ENCODE measurements at places on chromosomes 16 and 17.

DNA sequence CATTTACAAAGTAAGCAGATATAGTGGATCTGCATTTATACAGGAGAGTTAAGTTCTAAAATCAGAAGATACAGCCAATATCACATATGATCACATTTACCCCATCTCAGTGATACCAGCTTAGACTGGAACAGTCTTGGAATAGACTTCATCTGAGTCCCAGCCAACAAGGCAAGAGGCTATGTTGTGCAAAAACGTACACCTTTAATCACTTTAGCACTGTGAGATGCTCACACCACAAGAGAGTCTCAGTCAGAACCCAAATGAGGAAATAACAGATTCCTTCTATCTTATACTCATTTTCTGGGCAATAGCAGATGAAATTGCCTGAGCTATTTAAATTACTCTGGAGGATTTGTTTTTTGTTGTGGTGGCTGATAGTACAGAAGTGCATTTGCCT lies 145.6 kb downstream of the ANKFN1 start:
- DNase-seq = no peak

DNA sequence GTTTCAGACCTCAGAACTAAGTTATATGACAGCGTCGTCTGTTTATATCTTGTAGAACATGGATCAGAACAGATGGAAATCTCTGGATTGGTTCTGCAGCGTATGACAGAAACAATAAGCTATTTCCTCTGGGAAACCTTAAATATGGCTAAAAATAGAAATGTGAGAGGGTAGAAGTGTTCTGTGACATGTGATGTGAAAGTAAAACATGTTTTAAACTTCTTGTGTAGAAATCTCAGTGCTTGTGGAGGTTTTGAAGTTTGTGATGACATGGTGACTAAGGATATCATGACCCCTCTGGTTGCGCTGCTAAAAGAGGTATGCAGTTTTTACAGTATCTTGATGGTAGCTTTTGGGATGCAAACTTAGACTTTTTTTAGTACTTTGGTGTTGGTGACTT lies 2.8 kb downstream of the HEATR3 start:
- no peak for DNase-seq

DNA sequence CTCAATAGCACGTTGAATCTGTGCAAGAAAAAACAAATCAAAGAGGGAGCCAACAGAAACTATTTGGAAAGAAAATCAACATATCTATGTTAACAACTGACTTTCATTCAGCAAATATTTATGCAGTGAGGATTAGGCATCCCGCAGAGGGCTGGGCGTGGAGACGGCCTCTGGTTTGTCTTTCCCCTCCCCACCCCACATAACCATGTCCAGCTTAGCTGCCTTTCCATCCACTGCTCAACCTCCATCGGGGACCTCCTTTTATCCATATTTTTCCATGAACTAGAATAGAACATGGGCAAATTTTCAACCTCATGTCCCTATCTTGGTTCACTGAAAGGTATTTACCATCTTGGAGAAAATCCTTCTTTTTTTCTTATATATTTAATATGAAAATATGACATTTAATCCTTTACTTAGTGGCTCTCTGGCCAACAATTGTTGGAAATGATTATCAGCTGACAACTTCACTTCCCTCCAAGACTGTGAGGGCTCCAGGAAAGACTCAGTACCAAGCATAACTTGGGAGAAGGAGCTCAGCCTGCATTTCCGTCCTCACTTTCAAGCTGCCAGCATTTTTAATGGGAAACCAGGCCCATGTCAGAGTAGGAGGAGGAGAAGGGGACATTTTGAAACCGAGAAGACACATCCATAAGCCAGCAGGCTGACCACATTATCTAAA lies 462.6 kb upstream of the MAF start:
- no peak for DNase-seq

DNA sequence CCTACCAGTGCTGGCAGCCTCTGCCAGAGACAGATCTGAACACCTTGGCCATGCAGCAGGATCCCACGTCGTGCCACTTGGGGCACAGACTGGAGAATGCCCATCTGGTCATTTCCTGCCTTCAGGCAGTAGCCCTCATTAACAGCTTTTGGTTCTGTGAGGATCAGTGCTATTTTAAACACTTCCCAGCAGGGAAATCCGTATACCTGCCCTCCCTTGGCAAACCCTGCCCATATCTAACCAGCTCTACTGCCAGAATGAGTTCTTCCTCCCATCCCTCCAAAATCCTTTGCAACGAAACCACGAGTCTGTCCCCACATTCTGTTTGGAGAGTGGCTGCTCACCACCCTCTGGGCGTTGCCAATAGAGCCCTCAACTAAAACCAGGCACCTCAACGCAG lies 245.7 kb downstream of the ENGASE start:
- DNase-seq = no peak

DNA sequence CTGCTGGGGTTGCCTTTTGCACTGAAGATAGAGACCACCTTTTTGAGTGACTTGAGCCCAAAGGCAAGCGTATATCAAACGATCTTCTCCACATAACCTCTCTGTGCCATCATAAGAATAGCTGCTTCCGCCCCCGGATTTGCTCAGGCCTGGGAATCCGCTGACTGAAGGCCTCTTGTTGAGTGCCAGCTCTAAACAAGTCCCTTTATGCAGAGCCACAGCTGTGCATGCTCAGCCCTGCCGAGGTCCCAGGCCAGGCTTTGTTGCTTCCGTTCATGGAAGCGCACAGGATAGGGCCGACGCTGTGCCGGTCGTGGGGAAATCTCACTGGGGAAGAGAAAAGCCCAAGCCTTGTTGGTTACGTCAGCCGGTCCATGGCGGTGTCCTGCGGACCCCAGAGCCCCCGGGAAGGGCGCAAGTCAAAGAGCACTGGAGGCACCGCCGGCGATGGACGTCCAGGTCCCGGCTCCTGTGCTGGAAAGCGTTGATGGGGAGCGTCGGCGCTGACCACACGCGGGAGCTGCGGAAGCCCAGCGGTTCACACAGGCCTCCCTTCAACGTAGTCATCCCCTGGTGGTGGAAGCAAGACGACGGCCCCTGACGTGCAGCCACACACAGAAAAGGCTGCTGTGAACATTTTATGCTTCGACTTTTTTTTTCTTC lies 23.5 kb upstream of the RPL13 start:
- no peak for DNase-seq

DNA sequence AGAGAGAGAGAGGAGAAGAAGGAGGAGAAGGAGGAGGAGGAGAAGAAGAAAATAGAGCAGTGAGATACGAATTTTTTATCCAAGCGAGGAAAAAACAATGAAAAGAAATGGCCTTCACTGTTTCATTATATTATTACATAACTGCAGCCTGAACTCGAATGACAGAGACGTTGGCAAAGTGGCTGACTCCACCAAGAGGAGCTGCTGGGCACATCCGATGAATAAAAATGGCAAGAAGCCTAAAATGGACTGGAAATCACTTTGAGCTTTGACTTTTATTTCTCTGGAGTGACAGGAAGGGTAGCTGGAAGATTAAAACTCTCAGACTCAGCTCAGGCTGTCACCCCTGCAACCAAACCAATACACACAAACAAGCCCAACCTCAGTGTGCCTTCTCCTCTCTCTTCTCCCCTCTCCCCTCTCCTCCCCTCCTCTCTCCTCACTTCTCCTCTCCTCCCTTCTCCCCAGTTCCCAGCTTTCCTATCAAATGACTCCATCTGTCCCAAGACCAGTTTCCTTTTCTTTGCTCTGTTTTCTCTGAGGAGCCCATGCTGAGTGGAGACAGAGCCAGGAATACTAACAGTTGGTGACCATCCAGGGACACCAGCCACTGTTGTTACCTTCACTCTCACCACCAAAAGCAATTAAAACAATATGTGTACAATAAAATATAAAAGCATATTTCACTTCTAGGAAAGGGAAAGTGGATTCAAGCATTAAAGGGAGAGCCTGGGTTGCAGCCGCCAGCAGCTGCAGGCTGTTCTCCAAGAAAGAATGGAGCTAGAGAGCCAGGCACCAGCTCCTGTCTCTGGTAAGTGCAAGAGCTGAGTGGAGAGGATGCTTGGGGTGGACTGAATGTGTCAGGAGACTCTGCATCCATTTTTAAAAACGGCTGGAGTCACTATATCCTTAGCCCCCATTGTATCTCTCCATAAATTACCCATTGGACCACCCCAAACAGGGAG lies 51.2 kb downstream of the SOX9 start:
- no peak for DNase-seq

DNA sequence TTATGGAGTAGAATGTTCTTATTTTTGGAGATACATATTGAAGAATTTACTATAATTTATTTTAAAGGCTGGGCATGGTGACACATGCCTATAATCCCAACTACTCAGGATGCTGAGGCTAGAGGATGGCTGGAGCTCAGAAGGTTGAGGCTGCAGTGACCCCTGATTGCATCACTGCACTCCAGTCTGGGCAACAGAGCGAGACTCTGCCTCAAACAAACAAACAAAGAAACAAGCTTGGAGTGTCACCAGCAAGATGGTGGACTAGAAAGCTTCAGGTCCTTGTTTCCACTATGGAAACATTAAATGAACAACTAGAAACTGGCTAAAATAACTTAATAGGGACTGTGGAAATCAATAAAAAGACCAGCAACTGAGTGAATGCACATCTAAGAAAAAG lies 17.9 kb upstream of the GPT2 start:
- DNase-seq = no peak

All from bone marrow (tissue), 2 donors.